Activated B cell treated with CpG ODN at 0.5 μM for 24 hours (primary cell): ENCODE measurements at places on chromosomes 7 and 10. TPM values are rescaled to one million over a fixed set of nuclear protein-coding genes. Genes with fewer than 3 reads are reported as not detected.

- H3K4me1 ChIP-seq: no peaks in the 10 kb centered on the region
- no peaks in the 10 kb centered on the region for H3K36me3 ChIP-seq
- H3K27ac ChIP-seq: no peak overlapping the region
- H3K27me3 ChIP-seq: no peaks in the 10 kb centered on the region
Observed at GRCh38 chr7:113452245-113452644, 333.9 kb upstream of the SMIM30 start.

- no peak overlapping the region for H3K4me3 ChIP-seq
- H3K36me3 ChIP-seq: no peaks in the 10 kb centered on the region
- H3K27me3 ChIP-seq: no peaks in the 10 kb centered on the region
- H3K27ac ChIP-seq: no peak overlapping the region
Observed at GRCh38 chr7:110502888-110503465, 588.0 kb upstream of the LRRN3 start.

- H3K36me3 ChIP-seq: peaks cover 31% of the 10 kb centered on the region
- H3K27me3 ChIP-seq: no peaks in the 10 kb centered on the region
- H3K4me1 ChIP-seq: peaks cover 98% of the 10 kb centered on the region
- H3K27ac ChIP-seq: peak overlapping the region; percentile 95
- no peak for DNase-seq
- peak overlapping the region; percentile 56 for H3K4me3 ChIP-seq
Observed at GRCh38 chr10:124629415-124629814, 114.8 kb downstream of the FAM53B start.

GRCh38 chr10:123888751-123889150 is 2.9 kb downstream of the CPXM2 start:
- no peaks in the 10 kb centered on the region for H3K4me1 ChIP-seq
- H3K36me3 ChIP-seq: no peaks in the 10 kb centered on the region
- DNase-seq: no peak
- peaks cover 31% of the 10 kb centered on the region for H3K27me3 ChIP-seq
- H3K4me3 ChIP-seq: no peak overlapping the region
- no peak overlapping the region for H3K27ac ChIP-seq

DNA sequence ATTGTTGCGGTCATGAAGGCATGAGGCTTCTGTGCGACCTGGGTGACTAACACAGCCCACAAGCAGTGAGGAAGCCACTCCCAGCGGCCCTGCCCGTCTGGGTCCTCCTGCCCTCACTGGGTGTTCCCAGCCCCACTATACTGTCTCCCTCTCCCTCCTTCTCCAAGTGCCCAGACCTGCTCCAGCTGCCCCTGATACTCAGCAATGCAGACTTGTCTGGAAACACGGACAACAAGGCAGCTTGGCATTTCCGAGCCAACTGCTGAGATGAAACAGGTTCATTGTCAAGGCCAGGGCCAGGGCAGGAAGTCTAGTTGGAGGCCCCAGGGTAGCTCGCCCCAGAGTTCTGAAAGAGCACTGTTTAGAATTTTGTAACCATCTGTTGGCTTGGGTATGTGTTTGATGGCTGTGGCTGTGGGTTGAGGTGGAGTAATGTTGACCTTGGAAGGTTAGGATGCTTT is 95.7 kb downstream of the RBM20 start:
- no peaks in the 10 kb centered on the region for H3K36me3 ChIP-seq
- H3K27me3 ChIP-seq: peaks cover 26% of the 10 kb centered on the region

DNA sequence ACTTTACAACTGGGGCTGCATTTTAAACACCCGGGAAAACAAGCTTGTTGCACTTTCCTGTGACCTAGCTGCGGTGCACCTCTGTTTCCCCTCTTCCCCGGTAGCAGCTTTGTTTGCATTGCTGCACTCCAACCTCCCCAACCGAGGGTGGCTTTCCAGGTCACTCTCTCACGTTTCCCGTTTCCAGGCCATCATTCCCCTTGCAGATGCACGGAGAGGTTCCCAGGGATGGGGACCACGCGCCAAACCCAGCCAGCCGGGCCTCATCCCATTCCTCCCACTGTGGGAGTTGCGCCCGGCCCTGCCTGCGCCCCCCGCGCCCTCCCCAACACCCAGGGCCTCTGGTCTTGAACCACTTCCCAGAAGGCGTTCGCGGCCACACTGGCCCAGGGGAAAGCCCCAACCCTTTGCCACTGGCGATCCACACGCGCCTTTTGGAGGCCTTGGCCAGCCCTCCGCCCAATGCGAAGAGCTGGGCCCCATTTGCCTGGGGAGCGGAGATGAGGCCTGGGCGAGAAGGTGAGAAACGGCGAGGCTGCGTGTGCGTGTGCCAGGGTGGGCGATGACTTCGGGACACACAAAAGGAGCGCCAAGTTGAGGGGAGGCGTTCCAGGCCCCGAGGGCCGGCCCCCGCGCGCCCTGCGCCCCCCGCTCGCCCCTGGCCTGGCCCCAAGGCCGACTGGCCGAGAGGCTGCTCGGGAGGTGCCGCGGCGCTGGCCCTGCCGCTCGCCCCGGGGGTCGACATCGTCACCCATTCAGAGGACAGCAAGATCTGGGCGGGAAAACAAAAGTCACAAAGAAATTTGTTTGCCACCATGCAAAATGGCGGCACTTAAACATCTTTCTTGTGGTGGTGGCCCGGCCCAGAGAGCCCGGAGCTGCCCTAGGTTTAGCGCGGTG is 15.9 kb downstream of the SKIDA1 start:
- H3K4me3 ChIP-seq: no peak overlapping the region
- H3K36me3 ChIP-seq: no peaks in the 10 kb centered on the region
- peaks cover 2% of the 10 kb centered on the region for H3K4me1 ChIP-seq
- no peak overlapping the region for H3K27ac ChIP-seq

DNA sequence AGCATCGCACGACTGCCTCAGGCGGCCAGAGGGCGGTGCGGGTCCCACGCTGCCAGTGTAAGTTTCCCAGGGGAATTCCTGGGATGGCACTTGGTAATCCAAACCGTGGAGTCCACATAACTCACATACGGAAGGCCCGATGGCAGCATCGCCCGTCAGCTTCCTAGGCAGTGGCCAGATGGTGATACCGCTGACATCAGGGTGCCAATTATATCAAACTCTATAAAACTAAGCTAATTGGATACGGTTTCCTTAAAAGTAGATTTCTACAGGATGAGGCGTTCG is 189.8 kb downstream of the CELF2 start:
- H3K4me3 ChIP-seq: no peak overlapping the region
- H3K27me3 ChIP-seq: no peaks in the 10 kb centered on the region
- peak overlapping the region; percentile 92 for H3K27ac ChIP-seq
- no peak for DNase-seq
- H3K36me3 ChIP-seq: peaks cover 86% of the 10 kb centered on the region

- H3K4me3 ChIP-seq: no peak overlapping the region
- H3K36me3 ChIP-seq: peaks cover 5% of the 10 kb centered on the region
- H3K27me3 ChIP-seq: no peaks in the 10 kb centered on the region
- no peaks in the 10 kb centered on the region for H3K4me1 ChIP-seq
- no peak for DNase-seq
- H3K27ac ChIP-seq: no peak overlapping the region
Observed at GRCh38 chr7:111255576-111255975, 164.6 kb downstream of the LRRN3 start.

GRCh38 chr10:124281666-124282065 is 137.1 kb downstream of the OAT start:
- no peak for DNase-seq
- H3K4me1 ChIP-seq: peaks cover 19% of the 10 kb centered on the region
- H3K4me3 ChIP-seq: no peak overlapping the region

DNA sequence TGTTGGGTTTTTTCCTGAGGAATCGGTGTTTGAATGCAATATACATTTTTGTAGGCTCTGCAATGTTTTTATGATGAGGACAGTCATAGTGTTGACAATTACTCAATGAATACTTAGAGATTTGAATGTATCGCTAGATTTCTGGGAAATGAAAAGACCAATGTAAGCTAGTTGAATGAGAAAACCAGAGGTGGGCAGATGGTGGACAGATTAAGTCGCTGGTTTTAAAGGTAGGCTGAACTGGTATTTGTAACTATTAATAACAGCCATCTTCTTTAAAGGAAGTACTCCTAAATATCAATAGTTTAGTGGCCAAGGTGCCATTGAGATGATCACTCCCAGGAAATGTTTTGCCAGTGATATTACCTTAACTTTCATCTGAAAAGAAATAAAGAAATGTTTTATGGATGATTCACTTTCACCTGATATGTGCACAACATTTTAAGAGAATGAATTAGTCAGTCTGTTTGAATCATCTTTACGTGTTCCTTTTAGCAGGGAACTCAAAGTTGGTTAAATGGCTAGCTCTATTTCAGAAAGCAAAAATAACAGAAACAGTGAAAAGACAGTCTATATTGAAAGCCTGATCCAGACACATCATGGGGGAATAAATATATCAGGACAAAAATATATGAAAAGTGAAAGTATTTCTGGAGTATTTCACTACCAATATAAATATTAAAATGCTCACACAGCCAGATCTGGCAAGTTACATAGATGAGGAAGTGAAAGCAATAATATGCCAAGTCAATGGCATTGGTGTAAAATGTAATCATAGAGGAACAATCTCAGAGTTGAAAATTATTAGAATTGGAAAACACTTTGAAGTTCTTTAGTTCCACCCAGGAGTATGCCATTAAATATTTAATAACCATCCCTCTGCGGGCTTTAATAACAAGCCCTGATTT is 20.7 kb downstream of the MET start:
- H3K4me3 ChIP-seq: peak overlapping the region; percentile 57
- no peak for DNase-seq
- H3K36me3 ChIP-seq: no peaks in the 10 kb centered on the region
- no peak overlapping the region for H3K27ac ChIP-seq
- peaks cover 29% of the 10 kb centered on the region for H3K27me3 ChIP-seq
- H3K4me1 ChIP-seq: peaks cover 21% of the 10 kb centered on the region

GRCh38 chr7:26369593-26369992 is 77.9 kb downstream of the SNX10 start:
- H3K4me3 ChIP-seq: no peak overlapping the region
- peaks cover 55% of the 10 kb centered on the region for H3K36me3 ChIP-seq
- H3K27ac ChIP-seq: no peak overlapping the region
- no peak for DNase-seq
- H3K4me1 ChIP-seq: peaks cover 14% of the 10 kb centered on the region
- H3K27me3 ChIP-seq: peaks cover 2% of the 10 kb centered on the region

- no peak overlapping the region for H3K27ac ChIP-seq
- H3K4me1 ChIP-seq: no peaks in the 10 kb centered on the region
- DNase-seq: no peak
- H3K27me3 ChIP-seq: no peaks in the 10 kb centered on the region
- peaks cover 84% of the 10 kb centered on the region for H3K36me3 ChIP-seq
- no peak overlapping the region for H3K4me3 ChIP-seq
Observed at GRCh38 chr10:91856637-91857036, 52.6 kb downstream of the FGFBP3 start.

GRCh38 chr10:43265799-43266721 is 805 bp downstream of the RASGEF1A start:
- no peak overlapping the region for H3K27ac ChIP-seq
- H3K4me1 ChIP-seq: peaks cover 8% of the 10 kb centered on the region
- H3K36me3 ChIP-seq: no peaks in the 10 kb centered on the region
- DNase-seq: no peak
- H3K27me3 ChIP-seq: peaks cover 43% of the 10 kb centered on the region

DNA sequence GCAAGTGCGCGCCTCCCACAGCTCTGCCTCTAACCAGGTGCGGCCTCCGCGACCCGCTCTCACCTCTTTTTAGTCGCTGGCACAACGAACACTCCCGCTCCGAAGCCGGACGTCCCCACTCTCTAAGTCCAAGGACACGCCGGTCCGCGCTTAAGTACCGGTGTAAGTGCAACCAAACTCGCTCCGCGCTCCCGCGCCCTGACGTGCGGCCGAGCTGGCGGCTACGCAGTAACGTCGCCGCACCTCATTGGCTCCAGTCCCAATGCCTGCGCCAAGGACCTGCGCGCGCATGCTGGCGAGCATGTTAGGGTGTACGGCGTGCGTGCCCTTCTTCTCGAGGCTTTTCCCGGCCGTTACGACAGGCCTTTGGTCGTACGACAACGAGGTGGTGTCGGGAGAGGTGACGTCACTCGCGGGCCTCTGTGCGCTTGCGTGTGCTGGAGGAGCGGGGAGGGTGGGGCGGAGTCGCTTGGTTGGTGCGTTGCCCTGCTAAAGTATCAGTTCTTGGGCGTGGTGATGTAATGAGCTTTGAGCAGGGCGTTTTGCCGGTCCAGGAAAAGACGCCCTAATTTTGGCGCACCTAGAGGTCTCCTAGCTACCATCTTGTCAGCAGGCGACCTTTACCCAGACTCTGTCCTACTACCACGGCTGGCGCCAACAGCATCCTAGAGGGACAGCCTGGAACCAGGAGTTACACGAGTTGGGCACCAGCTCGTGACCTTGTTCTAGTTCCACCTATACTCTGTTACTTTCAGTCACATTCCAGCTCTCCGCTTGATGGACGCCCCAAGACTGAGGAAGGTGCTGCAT is at the start of gene CYCS:
Gene CYCS (minus strand): TSS at position 124 of the 810 bp plus-strand sequence. CDS start 1,141 bp downstream, outside the sequence.
- peak within 1 kb of the TSS; percentile 99 for H3K4me3 ChIP-seq
- peak within 1 kb of the TSS; percentile 99 for H3K27ac ChIP-seq
- H3K27me3 ChIP-seq: peaks cover 1% of the 10 kb centered on the region
- peaks cover 31% of the 10 kb centered on the region for H3K4me1 ChIP-seq
- H3K36me3 ChIP-seq: peaks cover 47% of the 10 kb centered on the region
- peak; percentile 98 for DNase-seq

DNA sequence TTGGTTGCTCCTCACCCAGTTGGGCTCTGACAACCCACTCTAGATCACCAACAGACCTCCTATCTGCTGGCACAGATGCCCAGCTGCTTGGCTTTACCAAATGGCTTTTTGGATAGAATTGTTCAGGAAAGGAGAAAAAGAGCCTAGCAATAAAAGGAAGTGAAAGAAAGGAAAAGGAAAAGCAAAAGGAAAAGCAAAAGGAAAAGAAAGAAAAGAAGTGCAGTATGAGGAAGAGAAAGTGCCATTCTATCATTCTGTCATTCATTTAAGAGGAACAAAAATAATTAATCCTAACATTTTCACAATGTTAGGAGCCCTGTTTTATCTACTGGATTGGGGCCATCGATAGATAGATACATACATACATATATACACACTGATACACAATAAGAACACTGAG is 353.6 kb downstream of the THSD7A start:
- H3K4me1 ChIP-seq: no peaks in the 10 kb centered on the region
- no peaks in the 10 kb centered on the region for H3K27me3 ChIP-seq
- H3K4me3 ChIP-seq: no peak overlapping the region
- DNase-seq: no peak
- H3K27ac ChIP-seq: no peak overlapping the region
- no peaks in the 10 kb centered on the region for H3K36me3 ChIP-seq

- H3K27me3 ChIP-seq: no peaks in the 10 kb centered on the region
- no peaks in the 10 kb centered on the region for H3K4me1 ChIP-seq
- H3K36me3 ChIP-seq: no peaks in the 10 kb centered on the region
Observed at GRCh38 chr7:46745707-46746090, 824.6 kb upstream of the IGFBP3 start.

- H3K36me3 ChIP-seq: peaks cover 29% of the 10 kb centered on the region
- H3K27me3 ChIP-seq: no peaks in the 10 kb centered on the region
- H3K27ac ChIP-seq: no peak overlapping the region
- DNase-seq: no peak
- no peak overlapping the region for H3K4me3 ChIP-seq
- H3K4me1 ChIP-seq: no peaks in the 10 kb centered on the region
Observed at GRCh38 chr10:123038782-123039631, 30.2 kb downstream of the ACADSB start.

VAX1 gene
- total RNA-seq: not detected in 2 replicates

CABCOCO1 gene
- not detected in 2 replicates for total RNA-seq

PROSER2 gene
- total RNA-seq: 0.17 and 0.27 TPM in 2 replicates

ANKRD1 gene
- not detected in 2 replicates for total RNA-seq

AQP1 gene
- 0.44 TPM in 1 of 2 replicates, not detected in the other for total RNA-seq

SAP25 gene
- total RNA-seq: 13.8 and 24.1 TPM in 2 replicates

FEZF1 gene
- total RNA-seq: not detected in 2 replicates

PYROXD2 gene
- 11.4 and 12.9 TPM in 2 replicates for total RNA-seq
